ENCODE measurements at places on chromosomes 3 and 15.

GRCh38 chr3:41431386-41431785 is 232.1 kb downstream of the CTNNB1 start:
- DNase-seq, result no peak

DNA sequence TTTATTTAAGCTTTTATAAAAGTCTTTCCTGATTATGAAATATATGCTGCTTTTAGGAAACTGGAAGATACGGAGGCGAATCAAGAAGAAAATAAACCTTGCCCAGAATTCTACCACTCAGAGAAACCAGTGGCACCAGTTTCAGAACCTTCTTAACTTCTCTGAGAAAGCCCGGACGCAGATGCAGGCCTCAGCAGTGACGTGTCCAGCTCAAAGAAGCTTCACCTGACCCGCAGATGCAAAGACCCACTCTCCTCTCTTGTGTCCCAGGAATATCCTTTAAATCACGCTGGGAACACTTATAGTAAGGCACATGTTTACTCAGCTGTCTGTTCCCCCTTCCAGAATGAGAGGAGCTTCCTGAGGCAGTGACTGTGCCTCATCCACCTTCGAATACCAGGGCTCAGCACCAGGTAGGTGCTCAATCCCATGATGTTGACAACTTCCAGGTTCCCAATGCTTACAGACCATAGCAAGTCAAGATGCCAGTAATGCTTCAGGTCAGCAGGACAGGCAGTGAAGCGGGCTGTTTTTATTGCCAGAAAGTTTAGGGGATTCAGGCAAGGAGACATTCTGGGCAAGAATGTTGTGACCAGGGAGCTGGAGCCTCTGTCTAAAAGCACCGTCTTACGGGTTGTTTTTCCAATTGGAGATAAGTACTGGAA is 39.9 kb upstream of the LDHAL6B start:
- DNase-seq, result no peak

- no peak for DNase-seq
Observed at GRCh38 chr3:45617430-45618080, 23.0 kb downstream of the LIMD1 start.

DNA sequence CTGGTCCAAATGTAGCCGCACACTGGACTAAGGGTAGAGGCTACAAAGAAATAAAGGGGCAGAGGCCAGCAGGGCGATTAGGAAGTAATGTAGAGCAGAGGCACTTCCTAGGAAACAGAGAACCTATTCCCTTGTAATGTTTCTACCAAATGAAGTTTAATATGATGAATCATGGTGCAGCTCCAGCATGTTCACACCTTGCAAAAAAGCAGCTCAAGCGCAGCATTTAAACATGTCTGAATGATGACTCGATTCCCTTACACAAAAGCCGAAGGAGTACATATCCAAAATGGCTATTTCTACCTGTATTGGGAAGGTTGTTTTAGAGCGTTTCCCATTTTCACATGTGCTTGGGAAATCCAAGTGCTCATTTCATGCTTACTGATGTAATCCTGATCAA is 204.8 kb downstream of the MECOM start:
- no peak for DNase-seq

- no peak for DNase-seq
Observed at GRCh38 chr3:88661433-88661824, 446.0 kb upstream of the EPHA3 start.

DNA sequence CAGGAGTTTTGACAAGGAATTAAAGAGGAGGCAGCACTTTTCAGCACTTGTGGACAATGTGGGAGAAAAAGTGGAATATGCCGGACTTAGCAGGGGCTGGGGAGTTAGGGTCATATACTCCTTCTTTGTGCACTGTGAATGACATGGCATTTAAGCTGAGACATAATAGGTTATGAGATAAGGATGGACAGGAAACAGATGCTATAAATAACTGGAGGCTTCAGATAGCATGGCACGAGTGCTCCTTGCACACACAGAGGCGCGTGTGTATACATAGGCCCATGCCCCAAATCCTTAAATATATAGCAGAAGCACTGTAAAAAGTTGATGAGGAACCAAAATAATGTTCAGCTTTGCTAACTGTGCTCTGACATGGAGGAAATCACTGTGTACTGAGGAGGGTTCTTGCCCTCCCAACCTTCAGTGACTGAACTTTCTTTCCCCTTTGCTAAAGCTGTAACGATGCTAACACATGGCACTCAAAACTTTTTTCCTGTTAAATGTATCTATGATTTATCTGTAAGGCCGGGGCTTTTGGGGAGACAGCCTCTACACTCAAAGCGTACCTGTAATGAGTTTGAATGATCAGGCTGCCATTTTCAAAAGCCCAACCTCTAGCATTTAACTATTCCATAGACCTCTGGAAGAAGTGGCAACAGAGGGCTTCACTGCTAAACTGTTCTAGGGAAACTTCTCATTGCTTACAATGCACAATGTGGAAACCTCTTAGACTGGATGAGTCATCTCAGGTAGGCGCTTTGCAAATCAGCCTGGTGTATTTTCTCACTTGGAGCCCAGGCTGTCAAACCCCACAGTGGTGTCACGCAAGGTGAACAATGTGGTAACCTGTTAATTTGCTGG is 784.6 kb downstream of the NR2F2 start:
- DNase-seq, result no peak

DNA sequence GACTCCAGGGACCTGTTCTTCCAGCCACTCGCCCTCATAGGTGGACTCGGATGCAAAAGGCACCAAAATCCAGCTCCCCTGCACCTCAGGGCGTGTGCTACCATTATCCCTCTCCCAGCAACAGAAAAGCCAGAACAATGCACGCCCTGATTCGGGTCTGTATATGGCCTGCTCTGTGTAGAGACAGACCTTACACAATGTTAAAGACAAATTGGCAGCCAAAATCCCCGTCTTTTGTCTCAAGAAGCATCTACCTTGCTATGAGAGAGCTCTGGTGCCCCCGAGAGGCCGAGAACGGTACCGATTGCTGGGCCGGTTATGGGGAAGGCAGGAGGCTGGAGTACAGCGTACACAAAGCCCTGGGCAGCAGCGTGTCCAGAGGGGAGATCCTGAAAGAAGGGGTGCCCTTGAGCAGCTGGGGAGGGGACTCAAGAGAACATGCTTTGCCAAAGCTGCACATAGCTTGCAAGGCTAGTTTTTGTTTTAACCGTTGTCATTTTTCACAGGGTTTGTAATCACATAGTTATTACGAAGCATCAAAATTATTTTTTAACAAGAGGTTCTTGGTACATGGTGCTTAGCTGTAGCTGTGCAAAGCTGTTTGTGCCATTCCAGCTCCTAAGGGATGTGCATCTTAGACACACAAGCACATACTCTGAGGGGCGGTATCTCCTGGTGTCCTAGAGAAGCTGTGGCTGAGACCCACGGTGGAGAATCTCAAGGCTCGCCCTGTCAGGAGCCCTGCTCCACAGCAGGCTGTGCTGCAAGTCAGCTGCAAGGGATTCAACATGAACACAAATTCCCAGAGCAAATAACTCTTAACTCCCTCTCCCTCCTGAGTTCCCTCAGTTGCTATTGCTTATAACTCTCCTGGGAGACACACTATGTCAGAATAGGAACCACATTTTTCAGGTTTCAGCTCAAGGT is 461.5 kb upstream of the PPP2R3A start:
- DNase-seq, result peak; percentile 25

DNA sequence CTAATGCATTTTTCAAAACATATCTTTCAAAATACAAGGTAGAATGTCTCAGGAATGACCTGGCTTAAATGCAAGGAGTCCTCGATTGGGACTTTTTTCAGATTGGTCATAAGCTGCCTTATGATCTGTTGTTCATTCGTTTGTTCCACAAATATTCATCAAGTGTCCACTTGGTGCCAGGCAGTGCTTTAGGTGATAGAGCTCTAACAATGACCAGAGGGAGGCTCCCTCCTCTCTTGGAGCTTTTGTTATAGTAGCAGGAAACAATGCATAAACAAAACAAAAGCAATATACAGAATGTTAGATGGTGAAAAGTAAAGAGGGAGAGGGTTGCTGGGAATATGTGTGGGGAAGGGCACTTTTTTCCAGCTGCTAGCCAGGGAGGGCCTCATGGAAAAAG is 156.1 kb downstream of the MCTP2 start:
- no peak for DNase-seq

- DNase-seq, result no peak
Observed at GRCh38 chr15:55942332-55942731, 51.1 kb downstream of the NEDD4 start.

DNA sequence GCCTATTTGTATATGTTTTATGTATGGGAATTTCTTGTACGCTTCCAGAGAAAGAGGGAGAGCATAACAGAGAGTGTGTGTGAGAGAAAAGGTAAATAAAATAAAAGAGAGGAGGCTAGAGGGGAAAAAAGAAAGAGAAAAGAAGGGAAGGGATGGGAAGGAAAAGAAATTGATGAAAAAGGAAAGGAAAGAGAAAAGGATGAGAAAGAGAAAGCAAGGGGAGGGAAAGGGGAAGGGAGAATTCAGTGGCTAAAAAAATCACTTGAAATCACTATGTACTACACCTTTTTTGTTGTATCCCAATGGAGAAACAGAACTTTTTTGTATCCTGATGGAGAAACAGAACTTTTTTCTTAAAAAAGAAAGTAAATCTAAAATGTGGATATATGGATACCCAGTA is 165.5 kb upstream of the MBNL1 start:
- no peak for DNase-seq

GRCh38 chr3:119257654-119258410 is 17.2 kb upstream of the B4GALT4 start:
- no peak for DNase-seq

DNA sequence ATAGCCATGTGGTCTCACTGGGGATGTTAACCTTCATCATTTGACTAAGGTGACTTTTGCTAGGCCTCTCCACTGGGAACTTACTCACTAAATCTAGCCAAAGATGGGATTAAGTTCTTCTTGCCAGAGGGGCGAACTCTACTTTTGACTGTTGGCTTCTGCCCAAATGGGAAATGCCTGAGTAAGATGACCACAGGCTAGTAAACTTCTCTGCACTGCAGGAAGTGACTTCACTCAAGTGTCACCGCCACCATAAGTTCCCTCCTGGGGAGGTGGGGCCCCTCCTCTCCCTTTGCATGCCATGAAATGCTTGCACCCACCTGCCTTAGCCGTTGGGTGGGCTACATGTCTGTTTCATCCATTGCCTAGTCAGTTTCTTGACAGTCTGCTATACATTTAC is 388.3 kb downstream of the FEZF2 start:
- peak; percentile 48 for DNase-seq

GRCh38 chr3:143753006-143753405 is 95.3 kb downstream of the SLC9A9 start:
- no peak for DNase-seq

GRCh38 chr3:48012659-48013058 is 3.6 kb downstream of the MAP4 start:
- DNase-seq, result no peak

DNA sequence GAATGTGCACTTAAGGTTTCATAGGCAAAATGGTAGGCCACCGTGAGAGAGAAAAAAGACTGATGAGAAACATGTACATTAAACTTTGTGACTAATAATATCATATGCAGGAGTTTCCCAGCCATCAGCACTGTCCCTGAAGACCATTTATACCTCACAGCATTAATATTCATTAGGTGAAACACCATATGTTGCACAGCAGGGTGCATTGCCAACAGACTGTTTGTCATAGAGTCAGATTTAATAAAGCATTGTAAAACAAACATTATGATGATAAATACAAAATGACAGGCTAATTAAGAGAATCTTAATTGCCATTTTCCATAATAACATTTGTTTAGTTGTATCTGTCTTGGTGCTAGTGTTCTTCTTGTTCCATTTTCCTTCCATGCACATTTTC is 578.3 kb downstream of the EPHA3 start:
- no peak for DNase-seq

- DNase-seq, result no peak
Observed at GRCh38 chr3:111351334-111351733, 190.7 kb upstream of the CD96 start.

- no peak for DNase-seq
Observed at GRCh38 chr3:100426067-100426682, 24.8 kb downstream of the LNP1 start.

DNA sequence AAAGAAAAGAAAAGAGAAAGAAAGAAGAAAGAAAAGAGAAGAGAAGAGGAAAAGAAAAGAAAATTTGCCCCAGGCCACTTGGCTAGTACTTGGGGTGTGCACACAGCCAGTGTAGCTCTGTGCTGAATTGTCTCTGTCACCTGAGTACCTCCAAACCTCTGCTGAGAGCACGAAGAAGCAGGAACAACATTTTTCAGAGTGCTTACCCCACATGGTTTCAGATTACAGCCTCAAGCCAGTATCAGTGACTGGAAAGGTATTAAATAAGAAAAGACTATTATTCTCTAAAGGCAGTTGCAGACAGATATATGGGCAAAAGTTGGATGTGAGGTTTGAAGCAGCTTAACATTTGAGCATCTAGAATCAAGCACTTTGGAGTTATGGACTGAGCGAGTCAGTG is 113.3 kb upstream of the PHLDB2 start:
- no peak for DNase-seq

DNA sequence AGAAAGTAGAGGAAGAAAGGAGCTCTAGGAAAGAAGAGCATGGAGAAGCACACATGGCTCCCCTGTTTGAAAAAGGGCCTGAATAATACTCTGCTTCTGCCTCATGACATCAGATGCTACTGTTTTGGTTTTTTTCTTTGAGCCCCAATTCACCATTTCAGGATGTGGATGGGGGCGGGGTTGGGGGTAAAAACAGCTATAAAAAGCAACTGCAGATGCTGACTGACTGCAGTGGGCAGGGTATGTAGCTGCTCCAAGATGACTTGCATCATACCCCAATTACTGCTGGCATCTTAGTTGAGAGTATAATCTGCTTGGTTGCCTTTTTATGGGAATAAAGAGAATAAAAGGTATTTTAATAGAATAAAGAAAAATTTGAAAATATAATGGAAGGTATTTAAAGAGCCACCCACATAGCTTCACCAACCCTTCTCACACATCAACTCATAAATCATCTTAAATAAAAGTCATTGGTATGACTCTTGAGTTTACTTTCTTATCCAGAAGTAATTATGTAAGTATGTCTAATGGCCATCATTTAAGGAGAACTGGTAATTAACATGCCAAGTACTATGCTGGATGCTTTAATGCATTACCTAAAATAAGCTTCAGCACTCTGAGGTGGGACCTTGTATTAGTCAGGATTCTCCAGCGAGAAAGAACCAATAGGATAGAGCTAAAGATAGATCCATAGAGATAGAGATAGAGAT is 36.4 kb upstream of the TMEM45A start:
- DNase-seq, result peak; percentile 37

GRCh38 chr15:45855210-45855906 is 220.5 kb downstream of the SQOR start:
- no peak for DNase-seq

DNA sequence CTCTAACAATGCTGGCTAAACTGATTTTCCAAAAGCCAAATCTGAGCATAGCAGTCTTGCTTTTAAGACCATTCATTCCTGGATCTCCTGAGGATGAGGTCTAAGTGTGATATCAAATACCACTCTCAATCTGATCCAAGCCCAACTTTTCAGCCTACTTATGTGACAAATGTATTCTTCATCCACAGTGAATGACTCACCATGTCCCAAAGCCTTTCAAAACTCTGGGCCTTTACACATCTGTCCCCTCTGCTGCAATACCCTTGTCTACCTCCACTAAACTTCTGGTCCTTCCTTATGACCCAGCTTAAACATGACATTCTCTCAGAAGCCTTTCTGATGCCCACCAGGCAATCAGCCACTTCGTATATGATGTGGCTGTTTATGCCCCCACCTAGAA is 4.6 kb downstream of the ANAPC13 start:
- no peak for DNase-seq
